Fibroblast of skin of left biceps (primary cell): ENCODE measurements at places on chromosomes 12 and 14.
A peak's percentile ranks its signal among the peaks of the same experiment; 100 is the strongest.

- DNase-seq, result no peak
These were observed 11.7 kb upstream of the RIPK3 start for GRCh38 chr14:24351517-24351916.

GRCh38 chr14:51834240-51834639, 26.2 kb upstream of the GNG2 start:
- no peak for DNase-seq

DNA sequence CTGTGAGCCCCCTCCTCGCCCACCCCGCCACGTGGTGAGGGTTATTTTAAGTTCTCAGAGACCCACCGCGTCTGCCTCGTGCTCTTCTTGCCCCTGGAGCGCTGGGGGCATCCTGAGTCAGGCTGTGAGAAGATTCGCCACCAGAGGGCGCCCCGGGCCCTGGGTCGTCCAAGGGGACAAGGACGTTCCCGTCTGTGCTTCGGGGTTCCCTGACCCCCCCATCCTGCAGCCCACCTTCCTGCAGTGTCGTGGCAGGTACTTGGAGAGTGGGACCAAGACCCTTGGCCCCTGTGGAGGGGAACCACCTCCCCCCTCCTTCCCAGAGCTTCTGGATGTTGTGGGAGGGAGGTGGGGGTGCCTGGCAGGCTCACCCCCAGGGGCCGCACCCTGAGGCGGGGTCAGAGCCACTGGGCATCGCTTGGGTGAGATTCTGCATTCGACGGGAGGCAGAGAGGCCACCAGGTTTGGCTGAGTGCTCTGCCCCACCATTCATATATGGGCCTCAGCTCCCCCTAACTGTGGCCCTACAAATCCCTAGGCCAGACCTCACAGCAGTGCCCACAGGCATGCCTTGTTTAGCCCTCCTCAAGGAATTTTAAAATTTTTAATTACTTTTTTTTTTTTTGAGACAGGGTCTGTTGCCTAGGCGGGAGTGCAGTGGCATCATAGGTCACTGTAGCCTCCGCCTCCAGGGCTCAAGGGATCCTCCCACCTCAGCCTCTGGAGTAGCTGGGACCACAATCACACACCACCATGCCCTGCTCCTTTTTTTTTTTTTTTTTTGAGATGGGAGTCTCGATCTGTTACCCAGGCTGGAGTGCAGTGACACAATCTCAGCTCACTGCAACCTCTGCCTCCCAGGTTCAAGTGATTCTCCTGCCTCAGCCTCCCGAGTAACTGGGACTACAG, 17.0 kb downstream of the RHOF start:
- DNase-seq, result no peak

GRCh38 chr14:103653805-103654204, 24.8 kb downstream of the KLC1 start:
- DNase-seq, result no peak

GRCh38 chr12:46701356-46701755, 124.4 kb downstream of the SLC38A4 start:
- DNase-seq, result no peak

DNA sequence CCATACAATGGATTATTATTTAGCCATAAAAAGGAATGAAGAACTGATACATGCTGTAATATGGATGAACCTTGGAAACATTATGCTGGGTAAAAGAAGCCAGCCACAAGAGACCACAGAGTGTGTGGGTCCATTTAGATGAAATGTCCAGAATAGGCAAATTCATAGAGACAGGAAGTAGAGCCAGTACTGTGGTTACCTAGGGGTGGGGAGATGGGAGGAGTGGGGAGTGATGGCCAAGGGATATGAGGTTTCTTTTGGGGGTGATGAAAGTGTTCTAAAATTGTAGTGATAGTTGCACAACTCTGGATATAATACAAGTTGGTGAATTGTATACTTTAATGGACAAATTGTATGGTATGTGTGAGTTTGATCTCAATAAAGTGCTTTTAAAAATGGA, 18.6 kb downstream of the JDP2 start:
- DNase-seq, result no peak

DNA sequence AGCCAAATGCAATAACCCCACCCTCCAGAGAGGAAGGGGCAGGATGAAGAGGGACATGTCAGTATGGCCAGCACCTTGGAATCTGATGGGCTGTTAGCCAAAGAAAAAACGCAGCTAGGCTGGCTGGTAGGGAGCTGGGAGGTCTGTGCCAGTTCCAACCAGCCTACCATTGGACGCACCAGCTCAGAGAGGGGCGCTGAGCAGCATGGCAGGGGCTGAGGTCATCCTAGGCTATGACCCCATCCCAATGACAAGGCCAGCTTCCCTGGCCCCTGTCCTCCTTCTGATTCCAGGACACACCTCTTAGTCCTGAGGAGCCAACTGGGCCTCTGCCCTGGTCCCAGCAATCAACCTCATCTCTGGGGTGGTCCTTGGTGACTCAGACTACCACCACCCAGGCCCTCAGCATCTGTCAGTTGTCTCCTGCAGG, 12.2 kb downstream of the ACTN1 start:
- DNase-seq, result no peak

GRCh38 chr12:108255252-108255602, 83.9 kb downstream of the CMKLR1 start:
- no peak for DNase-seq

DNA sequence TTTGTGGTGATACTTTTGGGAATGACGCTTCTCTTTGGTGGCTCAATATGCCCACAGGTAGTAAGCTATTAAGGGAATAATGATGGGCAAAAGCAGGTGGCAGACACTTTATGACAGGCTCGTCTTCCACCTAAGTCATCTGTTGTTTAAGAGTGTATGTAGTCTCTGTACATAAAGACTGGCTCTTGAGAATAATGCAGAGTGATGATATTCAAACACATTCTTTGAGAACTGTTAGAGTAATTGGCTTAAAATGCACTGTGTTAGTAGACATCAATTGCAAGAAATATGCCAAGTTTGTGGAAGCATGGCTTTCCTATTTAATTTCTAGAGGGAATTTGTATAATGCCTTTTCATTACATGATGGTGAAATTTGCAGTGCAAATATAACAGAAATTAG, 694.8 kb upstream of the MIS18BP1 start:
- DNase-seq, result no peak

DNA sequence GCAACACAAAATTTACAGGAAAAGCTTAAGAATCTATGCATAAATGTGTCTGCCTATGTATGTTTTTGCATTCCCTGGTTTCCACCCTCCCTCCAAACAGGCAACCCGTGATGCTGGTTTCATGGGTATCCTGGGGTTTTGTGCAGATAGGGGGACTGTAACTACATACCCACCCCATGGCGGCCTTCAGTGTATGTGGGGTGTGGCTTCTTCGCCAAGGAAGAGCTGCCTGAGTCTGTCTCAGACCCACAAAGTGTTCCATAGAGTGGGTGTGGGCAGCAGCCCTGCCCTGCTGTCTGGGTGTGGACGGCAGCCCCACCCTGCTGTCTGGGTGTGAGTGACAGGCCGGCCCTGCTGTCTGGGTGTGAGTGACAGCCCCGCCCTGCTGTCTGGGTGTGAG, 174.8 kb downstream of the ADGRD1 start:
- DNase-seq, result no peak

GRCh38 chr12:54136844-54137580, 51.8 kb downstream of the SMUG1 start:
- DNase-seq, result no peak

GRCh38 chr12:10251669-10252068, 39.0 kb downstream of the GABARAPL1 start:
- DNase-seq, result no peak

- DNase-seq, result no peak
These were observed 84.8 kb downstream of the FBXL14 start for GRCh38 chr12:1509413-1510052.

DNA sequence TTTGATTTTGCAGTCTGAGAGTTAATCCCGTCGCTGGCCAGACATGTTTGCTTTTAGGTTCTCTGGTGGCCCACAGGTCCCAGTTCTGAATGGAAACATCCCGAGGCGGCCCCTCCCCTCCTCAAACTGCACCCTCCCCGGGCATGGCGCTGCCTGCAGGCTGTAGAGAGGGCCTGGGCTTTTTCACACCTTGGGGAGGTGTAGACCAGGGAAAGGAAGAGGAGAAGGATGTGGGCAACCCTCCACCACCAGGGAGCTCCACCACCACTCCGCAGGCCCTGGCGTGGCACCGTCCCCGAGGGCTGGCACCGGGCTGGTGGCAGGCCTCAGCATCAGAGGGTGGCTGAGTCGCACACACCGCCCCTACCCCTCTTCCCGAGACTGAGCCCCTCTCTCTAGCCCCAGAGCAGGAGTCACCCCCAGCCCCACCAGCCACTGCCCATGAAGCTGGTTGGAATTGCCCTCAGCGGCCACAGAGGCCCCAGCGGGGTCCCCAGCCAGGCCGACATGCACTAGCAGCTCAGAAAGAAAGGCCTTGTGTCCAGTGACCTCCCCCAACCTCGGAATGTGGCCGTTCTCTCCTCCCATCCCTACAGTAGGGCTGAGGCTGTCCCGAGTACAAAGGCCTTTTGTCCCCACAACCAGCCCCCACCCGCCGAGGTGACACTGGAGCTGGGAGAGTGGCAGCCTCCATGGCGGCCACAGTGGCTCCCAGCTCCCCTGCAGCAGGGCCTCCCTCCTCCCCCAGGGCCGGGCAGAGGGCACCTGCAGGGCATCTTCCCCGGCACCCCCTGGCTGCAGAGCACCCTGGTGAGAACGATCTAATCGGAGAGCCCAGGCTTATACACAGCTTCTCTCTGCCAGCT, 23.5 kb upstream of the INF2 start:
- no peak for DNase-seq

DNA sequence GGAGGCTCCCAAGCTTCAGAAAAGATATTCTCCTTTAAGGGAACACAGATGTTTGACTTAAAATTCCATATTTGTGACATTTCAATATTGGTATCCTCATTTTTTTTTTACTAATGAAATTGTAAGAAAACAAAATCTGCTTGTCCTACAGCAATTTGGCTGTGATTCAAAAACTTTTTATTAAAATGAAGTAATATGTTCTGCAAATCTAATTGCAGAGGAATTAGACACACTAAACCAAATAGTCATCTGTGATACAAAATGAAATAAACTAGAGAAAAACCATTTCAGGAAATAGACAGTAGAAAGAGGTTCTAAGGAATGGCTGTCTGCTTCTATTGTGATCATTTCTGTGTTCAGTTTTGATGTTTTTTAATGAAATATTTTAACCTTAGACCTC, 50.1 kb upstream of the HIF1A start:
- no peak for DNase-seq

DNA sequence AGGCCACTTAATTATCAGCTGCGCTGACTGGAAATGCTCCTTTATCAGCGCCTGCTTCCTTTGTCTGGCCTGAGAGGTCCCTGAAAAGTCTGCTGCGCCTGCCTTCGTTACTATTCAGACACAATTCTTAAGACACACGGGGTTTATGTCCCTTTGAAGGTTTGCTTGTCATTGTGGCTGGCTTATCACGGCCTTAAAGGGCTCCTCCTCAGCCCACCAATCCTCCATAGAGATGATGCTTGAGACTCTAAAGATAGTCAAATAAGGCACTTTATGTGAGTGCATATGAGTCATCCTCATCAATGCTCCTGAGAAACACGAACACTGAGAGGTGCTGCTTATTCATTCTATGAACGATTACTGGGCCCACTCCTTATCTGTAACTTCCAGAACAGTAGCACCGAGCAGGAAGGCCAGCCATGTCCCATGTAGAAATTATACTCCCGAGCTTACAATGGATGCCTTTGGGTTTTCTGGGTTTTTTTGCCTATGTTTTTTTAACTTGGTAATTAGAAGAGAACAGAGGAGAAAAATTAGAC, 1268.2 kb upstream of the TMEM132C start:
- DNase-seq, result no peak

DNA sequence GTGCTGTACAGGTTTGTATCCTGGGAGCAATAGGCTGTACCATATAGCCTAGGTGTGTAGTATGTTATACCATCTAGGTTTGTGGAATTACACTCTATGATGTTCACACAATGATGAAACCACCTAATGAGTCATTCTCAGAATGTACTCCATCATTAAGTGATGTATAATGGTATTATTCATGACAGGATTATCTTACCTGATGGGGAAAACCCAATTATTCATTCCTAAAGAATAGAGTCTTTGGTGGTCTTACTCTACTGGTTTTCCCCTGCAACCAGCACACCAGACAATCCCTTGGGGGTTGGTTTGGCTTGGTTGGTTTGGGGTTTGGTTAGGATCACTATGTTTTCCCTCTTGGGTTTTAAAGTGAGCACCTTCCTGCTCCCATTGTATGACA, 12.6 kb upstream of the OR10P1 start:
- no peak for DNase-seq

DNA sequence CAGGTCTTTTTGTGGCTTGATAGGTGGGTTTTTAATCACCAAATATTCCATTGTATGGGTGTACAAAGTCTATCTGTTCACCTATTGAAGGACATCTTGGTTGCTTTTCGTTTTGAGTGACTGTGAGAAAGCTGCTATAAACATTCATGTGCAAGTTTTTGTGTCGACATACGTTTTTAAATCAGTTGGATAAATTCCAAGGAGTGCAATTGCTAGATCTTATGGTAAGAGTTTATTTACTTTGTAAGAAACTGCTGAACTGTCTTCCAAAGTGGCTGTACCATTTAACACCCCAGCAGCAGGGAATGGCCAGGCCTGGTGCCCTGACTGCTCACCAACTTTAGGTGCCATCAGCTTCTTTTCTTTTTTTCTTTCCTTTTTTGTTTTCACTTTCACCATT, 45.5 kb upstream of the C14orf180 start:
- no peak for DNase-seq

DNA sequence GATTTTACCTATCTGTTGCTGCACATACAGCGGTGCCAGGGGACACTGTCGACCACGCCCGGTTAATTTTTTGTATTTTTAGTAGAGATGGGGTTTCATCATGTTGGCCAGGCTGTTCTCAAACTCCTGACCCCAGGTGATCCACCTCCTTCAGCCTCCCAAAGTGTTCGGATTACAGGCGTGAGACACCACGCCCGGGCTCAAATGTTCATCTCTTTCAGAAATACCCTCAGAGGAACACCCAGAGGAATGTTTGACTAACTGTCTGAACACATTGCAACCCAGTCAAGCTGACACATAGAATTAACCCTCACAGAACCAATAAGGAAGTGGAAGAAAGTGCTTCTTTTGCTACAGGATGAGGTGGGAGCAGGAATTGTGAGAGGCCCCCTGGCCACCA, 15.0 kb upstream of the ETFBKMT start:
- no peak for DNase-seq

- DNase-seq, result peak; percentile 94
These were observed 657.5 kb upstream of the TBX3 start for GRCh38 chr12:115341442-115341841.

GRCh38 chr12:6189028-6189427, 11.2 kb upstream of the CD9 start:
- no peak for DNase-seq

DNA sequence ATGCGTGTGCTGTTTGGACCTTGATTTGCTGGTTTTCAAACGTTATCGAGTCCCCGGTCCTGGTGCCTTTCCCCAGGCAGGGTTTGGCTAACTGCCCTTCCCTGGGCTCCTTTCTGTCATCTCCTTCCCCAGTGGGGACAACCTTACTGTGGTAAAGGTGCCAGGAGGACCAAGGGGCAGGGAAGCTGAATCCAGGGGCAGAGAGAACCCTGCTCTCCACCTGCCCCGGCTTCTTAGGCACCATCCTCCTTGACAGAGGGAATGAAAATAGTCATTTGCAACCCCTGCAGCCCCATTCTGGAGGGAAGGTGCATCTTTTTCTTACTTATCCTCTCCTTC, 5.0 kb downstream of the CEBPE start:
- DNase-seq, result no peak

GRCh38 chr12:56158926-56159461, 835 bp downstream of the MYL6 start:
- peak; percentile 46 for DNase-seq

GRCh38 chr12:78120866-78121560, 290.3 kb downstream of the NAV3 start:
- DNase-seq, result peak; percentile 5
